ENCODE measurements at places on chromosomes 12 and 14.

- DNase-seq: no peak
Measured at GRCh38 chr12:128850400-128850799, 2.9 kb upstream of the GLT1D1 start.

DNA sequence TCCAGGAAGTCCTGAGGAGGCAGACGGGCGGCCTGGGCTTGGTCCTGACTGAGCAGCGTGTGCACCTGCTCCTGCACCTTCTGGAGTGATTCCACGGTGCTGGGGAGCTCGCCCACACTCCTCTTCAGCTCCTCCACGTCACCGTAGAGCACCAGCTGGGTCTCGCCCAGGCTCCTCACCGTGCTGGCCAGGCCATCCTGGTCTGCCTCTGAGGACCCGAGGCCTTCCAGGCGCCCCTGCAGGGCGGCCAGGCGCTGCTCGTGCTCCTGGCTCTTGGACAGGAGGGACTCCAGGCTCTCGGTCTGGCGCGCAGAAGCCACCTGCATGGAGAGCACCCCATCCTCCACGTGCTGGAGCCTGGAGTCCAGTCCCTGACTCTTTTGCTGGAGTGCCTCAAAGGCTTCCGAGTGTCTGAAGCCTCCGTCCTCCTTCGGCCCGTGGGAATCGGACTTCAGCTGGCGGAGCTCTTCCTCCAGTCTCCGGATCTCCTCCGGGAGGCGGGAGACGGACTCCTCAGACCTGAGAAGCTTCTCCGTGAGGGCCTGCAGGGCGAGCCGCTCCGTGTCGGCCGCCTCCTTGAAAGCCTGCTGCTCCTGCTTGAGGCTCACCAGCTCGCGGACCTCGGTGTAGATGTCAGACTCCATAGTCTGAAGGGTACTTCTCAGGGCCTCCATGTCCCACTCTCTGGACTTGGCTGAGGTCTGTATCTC, 8.4 kb downstream of the CKAP4 start:
- no peak for DNase-seq

- DNase-seq: peak; percentile 74
Measured at GRCh38 chr12:78864403-78864869, at the start of gene SYT1. Gene SYT1 (plus strand): TSS chr12:78864774.

DNA sequence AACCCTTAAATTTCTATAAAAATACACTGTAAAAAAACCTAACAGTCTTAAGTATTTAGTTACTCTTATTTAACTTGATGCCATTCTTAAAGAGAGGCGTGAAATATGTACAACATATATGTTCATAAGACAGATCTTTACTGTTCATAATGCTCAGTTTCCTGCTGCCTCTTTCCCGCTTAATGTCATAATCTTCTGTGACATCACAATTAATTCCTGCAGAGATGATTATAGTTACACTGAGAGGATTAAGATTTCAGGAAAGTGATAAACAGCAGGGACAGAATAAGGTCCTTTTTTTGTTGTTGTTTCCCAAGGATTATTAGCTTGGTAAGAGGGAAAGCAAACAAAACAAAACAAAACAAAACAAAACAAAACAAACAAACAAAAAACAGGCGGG, 801.4 kb downstream of the FLRT2 start:
- DNase-seq: no peak

- no peak for DNase-seq
Measured at GRCh38 chr12:112822056-112822455, 30.5 kb downstream of the RPH3A start.

GRCh38 chr12:39352471-39353017, 90.4 kb downstream of the KIF21A start:
- no peak for DNase-seq

DNA sequence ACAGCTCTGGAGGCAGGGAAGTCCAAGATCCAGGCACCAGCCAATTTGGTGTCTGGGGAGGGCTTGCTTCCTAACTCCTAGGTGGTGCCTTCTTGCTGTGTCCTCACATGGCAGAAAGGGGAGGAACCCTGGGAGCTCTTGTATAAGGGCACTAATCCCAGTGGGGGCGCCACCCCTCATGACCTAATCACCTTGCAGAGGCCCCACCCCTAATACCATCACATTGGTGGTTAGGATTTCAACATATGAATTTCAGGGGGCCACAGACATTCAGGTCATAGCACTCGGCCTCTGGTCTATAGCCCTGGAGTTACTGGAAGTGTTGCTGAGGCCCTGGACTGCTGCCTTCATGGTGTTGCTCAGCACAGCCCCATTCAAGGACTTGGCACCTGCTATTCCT, 14.6 kb downstream of the PSMD9 start:
- DNase-seq: no peak

All from EH (cell line).